ENCODE measurements at places on chromosomes 6 and 20. TPM values are rescaled to one million over a fixed set of nuclear protein-coding genes. Genes with fewer than 3 reads are reported as not detected.

C6orf58 gene
- not detected for polyA plus RNA-seq

MMP24OS gene
- polyA plus RNA-seq, result 21.3 TPM

SOX18 gene
- 0.09 TPM for polyA plus RNA-seq

PHACTR1 gene
- polyA plus RNA-seq, result 3.9 TPM

RAB5IF gene
- polyA plus RNA-seq, result 98.4 TPM
